A549 (cell line): ENCODE measurements at places on chromosomes 13 and 19. TPM values are rescaled to one million over a fixed set of nuclear protein-coding genes. Genes with fewer than 3 reads are reported as not detected.

DNA sequence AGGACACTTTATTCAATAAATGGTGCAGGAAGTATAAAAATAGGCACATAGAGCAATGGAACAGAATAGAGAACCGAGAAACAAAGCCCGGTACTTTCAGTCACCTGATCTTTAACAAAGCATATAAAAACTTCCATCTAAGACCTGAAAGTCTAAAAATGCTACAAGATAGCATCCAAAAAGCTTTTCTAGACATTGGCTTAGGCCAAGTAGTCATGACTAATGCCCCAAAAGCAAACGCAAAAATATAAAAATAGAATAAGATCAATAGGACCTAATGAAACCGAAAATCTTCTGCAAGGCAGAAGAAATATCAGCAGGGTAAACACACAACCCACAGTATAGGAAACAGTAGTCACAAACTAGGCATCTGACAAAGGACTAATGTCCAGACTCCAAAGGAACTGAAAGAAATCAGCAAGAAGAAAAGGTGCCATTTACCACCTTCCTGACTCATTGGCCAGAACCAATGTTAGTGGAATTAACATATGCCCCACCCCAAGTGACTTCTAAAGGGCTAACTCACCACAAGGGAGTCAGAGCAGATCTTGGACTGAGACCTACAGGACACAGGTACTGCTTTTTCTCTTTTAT is 40.8 kb upstream of the CEACAM21 start:
- DNase-seq, result no peak

GRCh38 chr19:32396046-32396652 is 9.4 kb upstream of the DPY19L3 start:
- no peak for DNase-seq

- DNase-seq, result no peak
These were observed 98.8 kb downstream of the KDM4B start for GRCh38 chr19:5067678-5068077.

DNA sequence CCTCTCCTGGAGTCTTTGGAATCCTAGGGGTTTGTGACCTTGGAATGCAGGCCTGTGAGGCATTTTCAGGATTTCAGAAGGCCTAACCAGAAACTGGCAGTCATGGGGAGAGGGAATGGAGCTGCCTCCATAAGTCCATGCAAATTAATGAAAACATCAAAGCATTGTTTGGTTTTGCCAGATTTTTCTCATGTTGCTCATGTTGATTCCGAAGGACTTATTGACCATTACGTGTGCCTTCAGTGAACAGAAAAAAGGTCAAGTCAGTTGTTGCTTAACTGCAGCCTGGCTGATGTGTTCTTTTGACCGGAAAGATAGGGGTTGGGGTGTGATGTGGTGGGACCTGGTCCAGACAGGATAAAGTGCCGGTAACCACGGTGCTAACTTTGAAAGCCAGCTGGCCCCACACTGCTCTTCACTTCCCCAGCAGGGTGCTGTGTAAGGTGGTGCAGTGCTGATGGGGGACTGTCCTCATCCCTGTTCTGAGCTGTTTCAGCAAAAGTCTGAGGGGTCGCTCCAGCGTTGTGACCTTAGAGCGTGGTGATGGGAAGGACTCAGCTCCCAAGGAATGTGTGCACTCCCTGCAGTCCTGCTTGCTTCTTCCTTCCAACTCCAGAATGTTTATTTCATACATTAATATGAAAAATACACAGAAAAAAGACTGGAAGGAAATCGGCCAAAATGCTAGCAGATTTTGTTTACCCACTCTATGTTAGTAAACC is 3.5 kb downstream of the RNF113B start:
- DNase-seq, result no peak

DNA sequence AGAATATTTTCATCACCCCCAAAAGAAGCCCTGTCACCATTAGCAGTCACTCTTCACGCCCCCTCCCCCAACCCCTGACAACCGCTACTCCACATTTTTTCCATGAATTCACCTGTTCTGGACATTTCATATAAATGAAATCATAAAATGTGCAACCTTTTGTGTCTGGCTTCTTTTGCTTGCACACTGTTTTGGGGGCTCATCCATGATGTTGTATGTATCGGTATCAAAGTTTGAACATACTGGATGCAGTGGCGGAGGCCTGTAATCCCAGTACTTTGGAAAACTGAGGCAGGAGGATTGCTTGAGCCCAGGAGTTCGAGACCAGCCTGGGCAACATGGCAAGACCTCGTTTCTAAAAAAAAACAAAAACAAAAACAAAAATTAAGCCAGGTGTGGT is 7.2 kb downstream of the GADD45B start:
- no peak for DNase-seq

NDFIP2 gene
- 21.1 to 23.2 TPM (median 23.0 TPM) in 3 replicates for polyA plus RNA-seq

DNA sequence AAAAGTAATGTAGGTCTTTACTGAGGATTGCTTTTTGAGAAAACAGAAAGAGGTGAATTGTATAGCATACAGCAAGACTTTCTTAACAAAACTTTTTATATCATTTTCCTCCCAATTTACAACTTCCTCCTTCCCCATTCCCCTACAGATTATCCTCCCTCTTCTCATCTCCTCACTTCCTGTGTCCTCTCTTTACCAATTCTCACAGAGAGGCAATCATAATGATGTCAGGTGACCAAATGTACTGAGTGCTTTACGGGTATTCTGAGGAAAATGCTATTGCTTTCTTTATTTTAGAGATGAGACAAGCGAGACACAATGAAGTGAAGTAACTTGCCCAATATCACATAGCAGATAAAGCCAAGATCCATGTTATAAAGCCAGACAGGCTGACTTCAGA is 1.7 kb upstream of the MTMR6 start:
- DNase-seq, result no peak

GRCh38 chr13:69737129-69737935 is 370.3 kb upstream of the ATXN8OS start:
- DNase-seq, result no peak
